ENCODE measurements at places on chromosomes 4 and X.

DNA sequence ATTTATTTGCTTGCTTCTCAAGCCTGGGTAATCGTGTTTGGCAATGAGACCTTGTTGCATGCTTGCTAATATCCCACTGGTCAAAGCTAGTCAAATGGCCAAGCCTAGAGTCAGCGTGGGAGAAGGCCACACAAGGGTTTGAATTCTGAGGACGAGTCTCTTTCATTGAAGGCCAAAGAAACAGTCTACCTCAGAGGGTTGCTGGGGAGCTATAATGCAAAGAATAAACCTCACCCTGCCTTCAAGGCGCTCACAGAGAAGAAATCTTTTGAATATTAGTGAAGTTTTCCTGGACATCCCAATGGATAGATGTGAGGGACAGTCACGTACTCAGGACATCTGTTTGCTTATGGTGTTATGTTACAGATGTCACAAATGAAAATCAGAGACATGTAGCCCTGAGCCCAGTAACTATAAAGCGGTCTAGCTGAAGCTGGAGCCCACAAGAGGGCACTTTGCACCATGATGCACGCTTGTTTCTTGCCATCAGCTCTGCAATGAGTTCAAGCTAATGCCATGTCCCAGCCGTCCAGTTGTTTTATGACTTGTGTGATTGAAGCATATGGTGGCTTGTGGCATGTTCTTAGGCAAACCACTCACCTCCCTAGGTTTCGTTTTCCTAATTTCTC is 1.1 kb upstream of the TLR3 start:
- peak; percentile 18 for DNase-seq

DNA sequence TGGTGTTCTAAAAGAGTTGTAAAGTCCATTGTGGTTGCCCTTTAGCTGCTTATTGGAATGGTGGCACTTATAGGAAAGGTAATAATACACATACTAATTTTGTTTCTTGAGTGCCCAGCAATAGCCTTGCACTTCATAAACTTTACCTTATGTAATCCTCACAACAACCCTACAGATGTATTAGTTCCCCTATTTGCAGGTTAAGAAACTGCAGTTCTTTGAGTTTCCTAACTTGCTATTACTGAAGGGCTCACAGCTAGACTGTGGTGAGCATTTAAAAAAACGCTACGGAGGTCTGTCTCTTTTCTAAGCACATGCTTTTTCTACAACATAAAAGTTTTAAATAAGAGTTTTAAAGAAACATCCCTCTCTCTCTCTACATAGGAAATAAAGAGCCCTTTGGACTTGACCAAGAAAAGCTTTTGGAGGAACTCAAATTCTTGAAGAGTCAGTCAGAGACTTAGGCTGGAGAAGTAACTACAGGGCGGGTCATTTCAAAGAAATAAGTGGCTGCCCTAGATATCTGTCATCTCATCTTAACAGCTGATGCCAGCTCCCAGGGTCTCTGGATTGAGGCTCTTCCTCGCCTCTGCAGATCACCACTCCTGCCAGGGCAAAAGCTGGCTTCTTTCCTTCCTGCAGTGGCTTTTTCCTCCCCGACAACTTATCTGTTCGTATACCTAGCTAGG is 42.0 kb upstream of the FBXW7 start:
- DNase-seq = no peak

GRCh38 chr4:3363411-3364141 is 70.8 kb downstream of the RGS12 start:
- DNase-seq = no peak

DNA sequence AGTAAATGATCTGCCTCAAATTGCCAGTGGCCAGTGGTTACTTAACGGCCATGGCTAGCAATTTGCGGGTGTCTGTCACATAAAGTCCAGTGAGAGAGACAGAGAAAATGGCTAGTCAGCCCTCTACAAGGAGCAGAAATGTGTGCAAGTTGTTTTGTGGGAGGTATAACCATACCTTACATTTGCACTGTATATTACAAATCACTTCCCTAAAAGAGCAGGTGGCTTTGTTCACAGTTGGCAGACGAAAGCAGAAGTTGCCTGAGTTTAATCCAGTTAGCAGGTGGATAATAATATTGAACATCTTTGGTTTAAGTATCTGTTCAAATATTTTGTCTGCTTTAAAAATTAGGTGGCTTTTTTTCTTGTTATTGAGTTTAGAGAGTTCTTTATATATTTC is 15.6 kb downstream of the SRPX start:
- DNase-seq = no peak

DNA sequence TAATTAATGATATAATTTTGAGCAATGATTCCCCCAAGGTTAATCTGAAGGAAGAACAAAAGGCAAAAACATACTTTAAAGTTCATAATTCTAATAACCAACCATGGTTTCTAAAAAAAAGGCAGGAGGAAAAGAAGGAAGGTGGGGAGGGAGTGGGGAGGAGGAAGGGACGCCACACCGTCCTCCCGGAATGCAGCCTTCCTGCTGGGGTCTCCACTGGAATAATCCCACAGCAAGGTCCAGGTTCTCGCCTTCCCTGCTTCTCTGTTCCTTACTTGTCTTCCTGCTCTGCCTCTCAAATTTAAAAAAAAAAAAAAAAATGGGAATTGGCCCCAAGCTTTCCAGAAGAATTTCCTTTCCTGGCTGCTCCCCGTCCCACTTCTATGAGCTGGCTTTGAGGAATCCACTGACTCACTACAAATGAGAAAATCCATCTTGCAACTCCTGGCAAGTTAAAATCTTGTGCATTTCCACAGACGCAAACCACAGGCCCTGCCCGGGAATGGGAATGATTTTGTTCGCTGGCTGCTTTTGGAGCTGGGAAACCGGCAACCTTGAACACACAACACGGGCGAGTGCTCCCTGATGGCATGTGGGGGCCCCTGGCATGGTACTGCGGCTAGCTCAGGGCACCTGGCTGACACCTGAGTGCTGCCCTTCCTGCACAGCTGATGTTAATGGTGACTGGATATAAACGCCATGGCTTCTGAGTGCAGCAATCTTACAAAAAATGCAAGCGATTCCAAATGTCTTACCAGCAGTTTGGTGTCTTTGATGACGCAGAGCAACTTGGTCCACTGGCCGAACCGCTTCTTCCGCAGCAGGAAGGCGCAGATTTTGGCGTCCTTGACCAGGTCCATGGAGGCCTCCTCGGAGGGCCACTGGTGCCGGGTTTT is 97.0 kb downstream of the AFAP1 start:
- no peak for DNase-seq

DNA sequence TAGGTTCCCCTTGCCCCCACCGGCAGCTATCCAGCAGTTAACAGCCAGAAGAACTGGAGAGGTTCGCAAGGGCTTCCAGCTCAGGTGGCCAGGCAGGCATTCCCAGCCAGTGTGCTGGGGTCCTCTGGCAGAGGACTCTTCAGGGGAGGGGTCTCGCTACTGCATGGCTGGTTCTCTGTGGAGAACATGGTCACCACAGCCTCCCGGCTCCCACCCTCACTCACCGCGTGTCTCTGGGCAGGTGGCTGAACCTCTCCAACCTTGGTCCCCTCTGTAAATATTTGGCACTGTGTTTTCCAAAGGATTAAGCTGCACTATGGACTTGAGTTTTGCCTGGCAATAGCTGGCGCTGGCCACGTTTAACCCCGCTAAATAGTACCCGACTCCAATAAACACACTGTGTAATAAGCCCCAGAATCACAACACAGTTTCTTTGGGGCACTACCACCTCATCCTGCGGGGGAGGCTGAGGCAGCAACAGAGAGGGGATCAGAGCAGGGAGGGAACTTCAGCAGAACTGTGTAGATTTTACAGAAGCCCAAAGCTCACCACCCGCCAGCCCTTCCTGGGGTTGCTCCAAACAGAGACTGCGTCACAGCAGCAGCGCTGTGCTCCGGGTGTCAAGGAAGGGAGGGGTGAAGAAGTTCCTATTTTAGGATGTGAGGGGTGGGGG is 15.2 kb downstream of the BCOR start:
- no peak for DNase-seq

DNA sequence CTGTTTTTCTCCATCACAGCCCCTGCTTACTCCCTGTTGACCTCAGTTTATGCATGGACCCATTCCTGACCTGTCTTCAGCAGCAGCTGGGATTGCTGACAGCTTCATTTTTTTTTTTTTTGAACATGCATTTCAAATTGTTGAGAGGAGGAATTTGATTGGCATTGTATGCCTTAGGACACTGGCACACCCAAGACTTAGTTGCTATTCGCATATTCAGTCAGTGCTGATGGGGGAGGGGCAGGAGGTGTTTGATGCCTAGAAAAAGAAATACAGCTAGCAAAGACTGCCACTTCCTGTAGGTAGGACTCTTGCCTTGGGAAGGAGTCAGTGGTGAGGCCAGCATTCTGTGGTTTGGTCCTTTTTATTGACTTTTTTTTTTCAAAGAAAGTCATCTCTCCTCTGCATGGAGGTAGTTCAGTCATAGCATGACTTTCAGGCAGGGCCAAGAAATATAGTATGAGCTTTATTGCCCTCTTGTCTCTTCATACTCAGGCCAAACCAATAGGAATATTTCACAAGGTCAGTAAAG is 33.6 kb upstream of the XK start:
- DNase-seq = no peak

GRCh38 chr4:145879598-145879997 is 59.0 kb downstream of the ZNF827 start:
- DNase-seq = no peak

DNA sequence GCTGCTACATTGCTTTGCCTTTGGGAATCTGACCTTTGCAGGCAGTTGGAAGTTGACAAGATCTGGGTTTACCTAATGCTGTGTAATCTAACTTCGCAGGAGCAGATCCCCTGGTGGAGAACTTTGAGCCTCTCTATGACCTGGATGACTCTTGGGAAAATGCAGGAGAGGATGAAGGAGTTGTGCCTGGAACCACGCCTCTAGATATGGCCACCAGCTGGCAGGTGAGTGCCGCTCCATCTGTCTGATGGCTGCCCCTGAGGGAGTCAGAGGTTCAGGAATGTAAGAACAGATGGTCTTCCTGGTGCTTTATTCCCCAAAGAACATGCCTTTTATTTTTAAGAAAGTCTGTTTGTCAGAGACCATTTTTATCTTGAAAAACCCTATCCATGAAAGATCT is 109.3 kb downstream of the NFKB1 start:
- DNase-seq = no peak

DNA sequence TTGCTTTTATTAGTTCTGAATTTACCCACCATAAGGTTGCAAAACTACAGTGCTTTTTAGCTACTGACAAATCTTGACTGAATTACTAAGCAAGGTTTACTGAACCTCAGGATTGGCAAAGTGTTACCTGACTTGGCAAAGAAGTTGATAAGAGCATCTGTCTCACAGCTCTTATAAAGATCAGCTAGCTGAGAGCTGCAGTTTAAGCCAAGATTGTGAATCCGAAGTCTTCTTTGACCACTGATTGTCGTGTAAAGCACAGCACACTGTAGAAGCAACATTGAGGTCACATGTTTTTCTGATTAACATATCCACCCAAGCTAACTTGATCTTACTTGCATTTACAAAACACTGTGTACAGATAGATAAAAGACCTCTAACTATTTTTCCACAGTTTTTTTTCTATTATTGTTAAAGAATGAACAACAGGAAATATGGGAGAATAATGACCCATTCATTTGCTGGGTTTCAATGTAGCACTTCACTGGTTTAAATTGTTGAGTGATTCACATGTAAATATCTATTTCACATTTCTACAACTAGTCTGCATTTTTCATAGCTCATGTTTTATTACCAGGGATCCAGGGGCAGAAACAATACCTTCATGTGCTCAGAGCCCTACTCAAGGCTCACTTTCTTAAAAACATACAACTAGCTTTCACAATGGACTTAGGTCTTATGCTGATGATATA is 54.0 kb downstream of the METTL14 start:
- DNase-seq = no peak

DNA sequence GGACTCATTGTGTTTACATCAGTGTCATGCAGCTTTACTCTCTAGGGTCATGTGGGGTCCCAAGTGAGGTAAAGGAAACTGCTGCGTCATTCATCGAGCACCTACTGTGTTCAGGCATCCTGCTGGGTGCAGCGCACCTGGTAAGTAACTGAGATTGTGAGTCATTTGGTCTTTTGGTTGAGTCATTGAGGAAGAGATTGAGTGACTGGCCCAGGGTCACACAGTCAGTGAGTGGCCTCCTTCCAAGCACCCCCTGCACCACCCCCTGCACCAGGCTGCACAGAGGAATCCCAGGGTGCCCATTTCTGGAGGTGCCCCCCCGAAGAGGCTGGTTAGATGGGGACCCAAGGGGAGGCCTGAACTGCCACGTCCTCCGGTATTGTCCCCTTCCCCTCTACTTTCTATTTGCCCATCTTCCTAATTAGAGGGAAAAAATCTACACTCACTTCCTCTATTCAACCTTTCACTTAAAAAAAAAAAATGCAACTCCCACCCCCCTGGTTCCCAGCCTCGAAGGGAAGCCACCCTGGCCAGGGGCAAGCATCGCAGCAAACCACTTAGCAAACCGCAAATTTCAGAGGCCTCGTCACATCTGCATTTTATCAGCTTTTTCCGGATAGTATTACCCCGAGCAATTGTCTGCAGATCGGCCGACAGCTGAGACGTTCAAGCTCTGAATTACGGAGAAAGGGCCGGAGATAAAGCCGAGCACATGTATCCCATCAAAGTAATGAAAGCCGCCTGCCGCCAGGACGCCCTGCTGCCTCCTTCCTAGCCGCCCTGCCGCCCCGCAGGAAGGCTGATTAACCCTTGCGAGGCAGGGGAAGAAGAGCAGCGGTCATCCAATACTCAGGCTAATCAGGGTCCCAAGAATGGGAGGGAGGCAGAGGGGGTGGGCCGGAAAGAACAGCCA is 96.3 kb upstream of the MSX1 start:
- no peak for DNase-seq

DNA sequence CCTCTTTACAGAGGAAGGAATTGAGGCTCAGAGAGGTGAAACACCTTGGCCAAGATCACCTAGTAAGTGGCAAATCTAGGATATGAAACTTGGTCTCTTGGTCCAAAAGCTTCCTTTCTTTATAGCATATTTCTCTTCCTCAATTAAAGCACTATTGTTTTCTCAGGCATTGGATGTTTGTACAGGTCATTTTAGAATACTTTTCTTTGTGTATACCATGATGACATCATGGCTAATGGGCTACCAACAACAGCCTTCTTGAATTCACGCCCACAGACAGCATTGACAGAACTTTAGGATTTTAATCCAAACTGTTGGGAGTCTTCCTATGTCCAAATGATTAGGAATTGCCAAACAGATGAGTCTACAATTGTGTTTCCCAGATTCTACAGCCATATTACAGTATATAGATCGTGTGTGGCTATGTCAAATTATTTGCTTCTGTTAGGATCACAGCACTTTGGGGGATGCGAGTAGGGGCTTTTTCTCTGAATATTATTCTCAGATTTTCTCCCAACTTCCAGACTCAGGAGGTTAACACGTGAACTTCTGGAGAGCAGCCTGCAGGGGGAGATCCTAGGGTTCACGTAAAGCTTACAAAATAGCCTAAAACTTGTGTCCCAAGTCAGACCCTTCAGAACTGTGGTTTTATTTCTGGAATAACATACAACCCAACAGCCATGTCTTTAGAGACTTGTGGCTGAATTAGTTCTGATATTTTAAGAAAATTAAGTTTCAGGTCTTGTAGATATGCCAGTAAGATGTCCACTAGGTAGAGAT is 191.8 kb downstream of the SHROOM3 start:
- no peak for DNase-seq

DNA sequence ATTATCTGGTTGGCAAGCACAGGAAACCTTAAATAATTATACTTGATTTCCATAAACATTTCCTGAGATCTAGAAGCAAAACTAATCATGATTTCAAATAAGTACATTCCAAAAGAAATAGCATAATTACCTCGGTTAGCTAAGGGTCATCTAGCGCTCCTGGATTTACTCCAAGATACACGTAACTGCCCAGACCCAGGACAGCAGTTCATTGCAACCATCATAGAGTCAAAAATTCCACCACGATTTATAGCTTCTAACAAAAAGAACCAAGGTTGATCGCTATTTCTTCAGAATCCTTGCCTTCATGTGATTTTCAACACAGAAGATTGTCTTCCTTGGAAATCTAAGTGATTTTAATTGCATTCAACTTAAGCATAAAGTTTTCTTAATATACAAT is 1235.5 kb upstream of the TENM3 start:
- no peak for DNase-seq
